ENCODE measurements at places on chromosomes 6 and 20.

- no peak for DNase-seq
These were observed 35.9 kb upstream of the MDFI start for GRCh38 chr6:41602422-41602743.

DNA sequence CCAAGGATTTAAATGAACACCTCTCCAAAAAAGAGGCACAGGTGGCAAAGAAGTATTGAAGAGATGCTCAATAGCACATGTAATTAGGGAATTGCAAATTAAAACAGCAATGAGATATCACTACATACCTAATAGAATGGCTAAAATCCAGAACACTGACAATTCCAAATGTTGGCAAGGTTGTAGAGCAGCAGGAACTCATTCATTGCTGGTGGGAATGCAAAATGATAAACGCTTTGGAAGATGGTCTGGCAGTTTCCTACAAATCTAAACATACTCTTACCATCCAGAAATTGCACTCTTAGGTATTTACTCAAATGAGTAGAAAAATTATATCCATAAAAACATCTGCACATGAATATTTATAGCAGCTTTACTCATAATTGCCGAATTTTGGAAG, 17.0 kb downstream of the CD93 start:
- DNase-seq: no peak

GRCh38 chr6:14635195-14635594, 517.6 kb downstream of the CD83 start:
- DNase-seq: peak; percentile 40

DNA sequence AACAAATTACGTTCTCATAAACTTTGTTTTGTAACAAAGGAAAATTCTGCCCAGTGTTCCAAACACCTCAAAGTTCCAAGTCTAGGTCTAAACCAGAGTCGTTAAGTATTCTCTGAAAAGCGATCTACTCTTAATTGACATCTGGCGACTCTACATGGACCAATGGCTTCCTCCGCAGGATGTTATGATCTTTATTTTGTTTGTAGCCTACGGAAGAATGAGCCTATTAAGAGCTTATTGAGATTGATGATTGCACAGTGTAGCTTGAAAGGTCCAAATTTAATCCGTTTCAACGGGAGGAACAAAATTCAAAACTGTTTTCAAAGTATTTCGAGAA, 61.1 kb downstream of the FAM217A start:
- no peak for DNase-seq

- DNase-seq: no peak
These were observed 2.5 kb upstream of the POU3F2 start for GRCh38 chr6:98831959-98832283.

DNA sequence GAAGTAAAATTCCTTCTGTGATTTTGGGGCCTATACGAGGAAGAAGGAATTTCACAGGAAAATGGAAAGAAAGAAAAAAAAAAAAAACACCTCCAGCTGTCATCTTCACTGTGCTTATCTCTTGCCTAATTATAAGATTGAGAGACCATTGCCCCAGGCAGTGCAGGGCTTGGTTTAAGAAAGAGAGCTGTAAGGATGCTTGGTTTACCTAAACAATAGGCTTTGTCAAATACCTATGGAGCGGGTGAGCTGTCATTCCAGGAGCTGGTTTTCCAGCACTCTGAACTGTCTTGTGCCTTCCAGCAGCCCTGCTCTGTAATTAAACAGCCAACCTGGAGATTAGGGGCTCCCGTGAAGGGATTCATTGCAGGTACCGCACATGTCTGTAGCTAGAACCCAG, 137.8 kb downstream of the EDN3 start:
- no peak for DNase-seq

GRCh38 chr6:54010340-54011276, 100.6 kb upstream of the MLIP start:
- no peak for DNase-seq

- no peak for DNase-seq
These were observed 10.3 kb downstream of the KIF25 start for GRCh38 chr6:168007592-168008338.

DNA sequence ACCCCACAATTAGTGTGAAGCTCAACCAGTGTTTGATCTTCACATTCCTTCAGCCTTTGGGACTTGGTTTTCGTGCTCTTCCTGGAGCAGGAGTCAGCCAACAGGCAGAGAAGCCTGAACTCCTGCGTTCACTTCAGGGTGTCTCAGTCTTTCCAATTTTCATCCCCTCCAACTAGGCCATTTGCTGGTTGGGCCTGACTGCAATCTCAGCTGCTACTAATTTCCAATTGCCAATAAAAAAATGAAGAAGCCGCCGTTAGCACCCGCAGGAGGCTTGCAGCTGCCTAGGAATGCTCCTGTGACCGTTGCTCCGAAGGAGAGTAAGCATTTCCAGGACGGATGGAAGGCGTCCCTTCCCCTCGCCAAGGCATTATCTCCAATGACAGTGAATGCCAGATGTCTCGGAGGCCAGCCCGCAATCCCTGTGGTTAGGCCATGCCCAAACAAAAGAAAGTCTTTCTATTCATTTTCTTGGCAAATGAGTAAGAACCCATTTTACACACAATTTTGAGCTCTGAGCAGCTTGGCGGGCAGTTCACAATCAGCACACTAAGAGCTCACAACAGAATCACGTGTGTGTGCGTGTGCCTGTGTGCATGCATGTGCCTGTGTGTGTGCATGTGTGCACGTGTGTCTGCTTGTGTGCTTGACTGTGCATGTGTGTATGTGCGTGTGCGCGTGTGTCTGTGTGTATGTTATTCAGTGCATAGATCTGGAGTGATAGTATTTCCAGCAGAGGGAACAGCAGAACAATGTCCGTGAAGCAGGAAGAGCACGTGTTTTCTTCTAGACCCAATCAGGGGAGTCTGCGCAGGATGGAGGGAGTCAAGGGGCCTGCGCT, 301.2 kb downstream of the SMOC2 start:
- no peak for DNase-seq

- DNase-seq: no peak
These were observed 977 bp upstream of the SMAP1 start for GRCh38 chr6:70666706-70667105.

DNA sequence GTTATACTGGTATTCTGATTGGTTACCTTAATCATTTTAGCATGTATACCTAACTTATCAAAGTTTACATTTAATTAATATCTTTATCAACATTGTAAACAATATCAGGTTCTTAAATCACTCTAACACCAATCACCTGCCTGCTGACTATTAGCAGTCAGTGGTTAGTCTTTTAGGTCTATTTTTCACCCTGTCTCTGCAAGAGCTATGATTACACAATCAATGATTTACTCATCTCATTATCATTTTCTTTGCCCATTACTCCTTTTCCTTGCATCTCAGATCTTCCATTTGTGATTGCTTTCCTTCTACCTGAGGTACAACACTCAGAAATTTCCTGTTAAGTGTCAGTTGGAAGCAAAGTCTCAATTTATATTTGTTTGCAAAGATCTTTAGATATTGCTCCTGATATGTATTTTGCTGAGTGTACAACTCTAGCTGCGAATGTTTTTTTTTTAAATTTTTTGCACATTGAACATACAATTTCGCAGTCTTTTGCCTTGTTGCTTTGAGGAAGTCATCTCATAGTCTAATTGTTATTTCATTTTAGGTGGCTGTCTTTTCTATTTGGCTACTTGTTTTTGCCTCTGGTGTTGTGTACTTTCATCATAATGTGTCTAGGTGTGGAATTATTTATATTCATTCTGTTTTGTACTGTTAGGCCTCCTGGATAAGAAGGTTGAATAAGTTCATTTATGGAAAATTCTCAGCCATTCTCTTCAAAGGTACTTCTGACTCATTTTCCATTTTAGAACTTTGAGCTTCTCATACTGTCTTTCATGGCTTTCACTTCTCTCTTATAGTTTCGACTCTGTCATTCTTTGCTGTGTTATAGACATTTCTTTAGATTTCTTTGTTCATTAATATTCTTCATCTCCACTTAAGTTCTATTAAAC, 104.9 kb upstream of the CEP162 start:
- no peak for DNase-seq

DNA sequence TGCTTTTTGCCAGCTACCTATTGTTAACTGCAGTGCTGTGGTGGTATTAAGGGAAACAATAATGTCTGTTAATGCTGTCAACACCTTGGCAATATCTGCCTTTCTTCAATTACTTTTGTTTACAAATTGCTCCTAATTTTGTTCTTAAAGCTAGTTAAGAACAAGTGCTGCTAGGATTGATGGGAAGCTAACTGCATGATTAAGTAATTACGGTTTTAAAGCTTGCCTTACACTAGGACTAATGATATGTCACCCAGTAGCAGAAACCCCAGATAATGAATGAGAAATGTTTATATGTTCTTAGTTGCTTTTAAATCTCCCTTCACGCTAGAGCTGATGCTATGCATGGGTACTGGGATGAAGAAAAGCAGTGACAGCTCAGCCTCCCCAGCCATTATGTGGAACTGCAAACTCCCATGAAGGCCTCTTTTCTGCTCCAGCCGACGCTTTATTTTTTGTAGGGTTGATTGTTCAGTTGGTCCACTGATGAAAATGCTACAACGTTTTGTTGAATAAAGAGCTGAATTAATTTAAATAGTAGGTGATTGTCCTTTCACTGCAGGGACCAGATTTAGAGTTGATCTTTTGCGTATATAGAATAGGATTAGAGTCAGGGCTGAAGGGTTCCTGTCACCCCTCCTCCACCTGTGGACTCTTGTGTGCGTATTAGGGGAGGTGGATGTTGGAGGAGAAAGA, 610.5 kb downstream of the TFAP2B start:
- no peak for DNase-seq

- DNase-seq: no peak
These were observed 59.5 kb upstream of the BMP2 start for GRCh38 chr20:6708010-6708409.

DNA sequence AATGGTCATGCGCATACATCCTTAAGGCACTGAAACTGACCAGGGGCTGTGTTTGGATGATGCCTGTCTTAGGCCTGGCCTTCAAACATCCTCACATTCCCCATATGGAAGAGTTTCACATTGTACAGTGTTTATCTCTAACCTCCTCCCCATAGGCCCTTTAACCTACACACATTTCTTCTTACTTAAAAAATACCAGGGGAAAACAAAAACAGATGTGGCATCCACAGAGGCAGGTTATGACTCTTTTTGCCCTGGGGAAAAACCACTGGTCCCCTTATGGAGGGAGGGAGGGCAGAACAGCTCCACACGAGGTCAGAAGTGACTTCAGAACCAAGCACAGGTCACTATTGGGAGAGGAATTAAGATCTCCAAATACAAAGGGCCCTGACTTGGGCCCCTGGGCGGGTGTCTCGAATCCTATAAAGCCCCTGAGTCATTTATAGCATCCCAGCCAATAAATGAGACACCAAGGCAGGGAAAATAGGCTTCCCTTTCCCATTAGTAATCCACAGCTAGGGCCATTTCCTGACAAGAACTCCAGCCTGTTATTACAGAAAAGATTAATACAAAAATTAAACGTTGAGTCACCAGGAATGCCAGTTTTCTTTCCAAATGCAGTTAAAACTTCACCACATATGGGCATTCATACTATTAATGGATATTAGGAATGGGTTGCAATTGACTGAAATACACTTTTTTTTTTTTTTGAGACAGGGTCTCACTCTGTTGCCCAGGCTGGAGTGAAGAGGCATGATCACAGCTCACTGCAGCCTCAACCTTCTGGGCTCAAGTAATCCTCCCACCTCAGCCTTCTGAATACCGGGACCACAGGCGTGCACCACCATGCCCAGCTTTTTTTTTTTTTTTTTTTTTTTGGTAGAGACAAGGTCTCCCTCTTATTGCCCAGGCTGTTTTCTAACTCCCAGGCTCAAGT, 107.2 kb downstream of the ATP9A start:
- DNase-seq: no peak

GRCh38 chr6:3831761-3832530, 17.2 kb upstream of the FAM50B start:
- no peak for DNase-seq

All from DND-41 (cell line).